ENCODE measurements at places on chromosomes 1 and 21. TPM values are rescaled to one million over a fixed set of nuclear protein-coding genes. Genes with fewer than 3 reads are reported as not detected.

The NUDC gene
- total RNA-seq = 48.2 TPM

The ALPL gene
- 104 TPM for total RNA-seq

The HSPG2 gene
- 429 TPM for total RNA-seq

The MAEL gene
- total RNA-seq = not detected

The SH2D2A gene
- 0.88 TPM for total RNA-seq

The RUNX3 gene
- total RNA-seq = not detected

The EBNA1BP2 gene
- 51.5 TPM for total RNA-seq

The LDLRAD1 gene
- total RNA-seq = not detected

The ABCA4 gene
- 0.59 TPM for total RNA-seq

The RHBDL2 gene
- not detected for total RNA-seq

The SLAMF6 gene
- total RNA-seq = not detected

The ETV3L gene
- not detected for total RNA-seq

The RCSD1 gene
- 1.7 TPM for total RNA-seq

The PSMB4 gene
- total RNA-seq = 209 TPM

The FMO4 gene
- 8.2 TPM for total RNA-seq

The EVI5 gene
- 41.4 TPM for total RNA-seq

The BRDT gene
- not detected for total RNA-seq

The OR2L8 gene
- total RNA-seq = not detected

All from cardiac ventricle fibroblast (primary cell).